ENCODE measurements at places on chromosomes 6 and 20.

DNA sequence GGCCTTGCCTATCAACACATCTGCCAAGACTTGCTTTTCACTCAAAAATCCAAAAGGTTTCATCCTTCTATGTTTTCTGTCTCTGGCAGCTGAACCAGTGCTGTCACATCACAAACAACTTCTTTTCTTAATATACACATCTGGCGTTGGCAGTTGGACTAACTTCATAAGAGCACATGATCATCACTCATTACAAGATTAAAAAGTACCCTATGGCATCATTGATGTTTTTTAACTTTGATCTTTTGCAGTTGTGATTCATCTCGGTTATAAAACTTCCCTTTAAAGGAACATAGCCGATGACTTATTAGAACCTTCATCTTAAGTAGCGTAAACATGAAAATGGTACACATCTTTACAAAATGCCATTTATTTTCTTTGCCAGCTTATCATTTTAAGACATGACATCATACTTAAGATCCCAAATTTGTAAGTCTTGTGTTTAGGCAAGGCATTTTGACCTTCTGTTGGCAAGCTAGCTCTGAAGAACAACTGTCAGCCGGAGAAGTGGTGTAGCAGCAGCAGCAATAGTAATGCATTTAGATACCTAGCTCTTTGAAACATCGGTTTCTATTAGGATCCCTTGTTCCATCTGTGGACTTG is 64.2 kb upstream of the SUPT3H start:
- no peak for DNase-seq

GRCh38 chr6:35808688-35809087 is 3.5 kb downstream of the LHFPL5 start:
- no peak for DNase-seq

GRCh38 chr20:31823360-31824124 is 4.4 kb downstream of the MYLK2 start:
- DNase-seq, result no peak

DNA sequence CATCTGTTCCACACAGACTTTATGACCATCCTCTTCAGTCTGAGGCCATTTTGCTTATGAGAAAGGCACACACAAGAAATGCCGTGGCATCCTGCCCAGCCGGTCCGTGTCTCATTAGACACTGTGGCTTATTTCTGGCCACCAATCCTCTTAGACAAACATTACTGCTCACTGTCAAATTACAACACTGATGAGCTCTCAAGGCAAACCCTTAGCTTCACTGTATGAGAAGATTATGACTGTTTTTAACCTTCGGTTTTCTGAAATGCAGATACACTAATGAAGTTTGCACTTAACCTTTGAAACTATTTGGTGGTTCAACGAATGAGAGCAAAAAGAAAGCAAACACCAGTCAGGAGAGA is 50.5 kb upstream of the DST start:
- no peak for DNase-seq

GRCh38 chr6:42255050-42255449 is 37.4 kb upstream of the MRPS10 start:
- no peak for DNase-seq

- DNase-seq, result no peak
Observed at GRCh38 chr6:113488061-113488460, 369.1 kb upstream of the MARCKS start.

DNA sequence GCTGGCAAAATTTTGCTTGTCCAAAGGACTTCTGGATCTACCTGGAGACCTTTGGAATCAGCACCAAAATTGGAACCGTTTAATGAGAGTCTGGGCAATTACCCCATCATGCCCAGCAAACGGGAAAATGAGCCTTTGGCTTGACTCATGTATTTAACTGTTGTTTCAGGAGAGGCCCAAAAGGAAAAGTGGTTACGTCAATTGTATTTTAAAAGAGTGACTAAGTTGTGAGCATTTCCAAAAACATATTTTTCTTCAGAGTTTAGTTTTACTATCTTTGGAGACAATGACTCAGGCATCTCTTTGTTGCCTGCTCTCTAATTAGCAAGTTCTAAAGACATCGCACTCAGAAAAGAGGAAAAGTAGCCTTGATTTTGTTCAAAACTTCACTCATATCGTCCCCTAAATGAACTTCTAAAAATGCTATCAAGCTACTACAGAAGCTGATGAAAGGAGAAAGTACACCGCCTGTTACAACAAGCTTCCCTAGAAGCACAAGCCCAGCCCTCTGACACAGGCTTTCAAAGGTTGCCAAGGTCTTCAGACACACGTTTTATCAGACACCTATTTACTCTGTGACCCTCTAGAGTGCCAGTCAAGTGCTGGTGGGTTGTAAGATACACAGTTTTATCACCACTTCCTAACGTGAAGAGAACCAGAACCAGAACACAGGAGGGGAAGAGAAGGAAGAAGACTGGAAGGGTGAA is 146.2 kb downstream of the TBX18 start:
- no peak for DNase-seq

DNA sequence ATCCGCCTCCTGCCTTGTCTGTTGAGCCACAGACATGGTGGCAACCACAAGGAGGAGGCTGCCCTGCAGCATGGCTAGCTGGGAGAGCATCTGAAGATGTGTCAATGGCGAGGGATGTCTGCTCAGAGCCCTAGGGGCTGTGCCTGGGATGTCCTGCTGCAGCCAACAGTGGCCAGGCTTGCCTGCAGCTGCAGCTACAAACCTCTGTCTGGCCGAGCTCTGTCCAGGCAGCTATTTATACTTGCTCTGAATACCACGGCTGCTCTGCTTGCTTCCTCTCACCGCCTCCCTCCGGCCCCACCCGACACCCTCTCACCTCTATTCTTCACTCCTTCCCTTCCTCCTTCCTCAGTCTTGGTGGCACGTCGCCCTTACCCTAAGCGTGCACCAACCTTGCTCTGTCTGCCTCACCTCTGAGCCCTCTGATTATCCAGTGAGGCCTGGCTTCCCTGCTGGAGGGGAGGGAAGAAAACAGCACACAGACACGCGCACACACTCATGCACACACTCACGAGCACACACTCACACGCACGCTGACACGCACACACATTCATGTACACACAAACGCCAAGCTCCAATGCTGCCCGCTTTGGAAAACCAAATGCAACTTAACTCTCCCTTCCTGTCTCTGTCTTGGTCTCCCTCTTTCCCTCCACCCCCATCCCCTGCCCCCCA is at the start of gene ANGPT4:
Gene ANGPT4 (minus strand): TSS at position 210 of the 675 bp plus-strand sequence. CDS start 120 bp downstream, at position 90.
- no peak for DNase-seq

- DNase-seq, result peak; percentile 71
Observed at GRCh38 chr6:31568537-31568961, 3.5 kb upstream of the LTA start.

GRCh38 chr6:24004062-24004461 is 122.0 kb upstream of the NRSN1 start:
- DNase-seq, result no peak

GRCh38 chr6:147709396-147710272 is 201.1 kb downstream of the SAMD5 start:
- no peak for DNase-seq

DNA sequence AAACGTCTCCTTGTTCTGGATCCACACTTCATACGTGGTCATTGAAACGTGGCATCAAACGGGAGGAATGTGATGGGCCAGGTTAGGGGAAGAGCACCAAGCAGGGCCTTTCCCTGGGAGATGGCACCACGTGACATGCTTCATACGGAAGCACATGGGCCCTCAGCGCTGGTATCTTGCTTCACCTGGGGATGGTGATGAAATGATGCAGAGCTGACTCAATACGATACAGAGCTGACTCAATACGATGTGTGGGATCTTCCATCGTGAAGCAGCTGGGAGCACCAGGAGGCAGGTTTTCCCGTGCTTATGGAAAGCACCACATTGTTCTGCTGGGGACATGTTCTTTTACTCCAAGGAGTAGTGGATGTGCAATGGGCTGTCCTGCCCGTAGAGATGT is 22.5 kb upstream of the TAGAP start:
- no peak for DNase-seq

DNA sequence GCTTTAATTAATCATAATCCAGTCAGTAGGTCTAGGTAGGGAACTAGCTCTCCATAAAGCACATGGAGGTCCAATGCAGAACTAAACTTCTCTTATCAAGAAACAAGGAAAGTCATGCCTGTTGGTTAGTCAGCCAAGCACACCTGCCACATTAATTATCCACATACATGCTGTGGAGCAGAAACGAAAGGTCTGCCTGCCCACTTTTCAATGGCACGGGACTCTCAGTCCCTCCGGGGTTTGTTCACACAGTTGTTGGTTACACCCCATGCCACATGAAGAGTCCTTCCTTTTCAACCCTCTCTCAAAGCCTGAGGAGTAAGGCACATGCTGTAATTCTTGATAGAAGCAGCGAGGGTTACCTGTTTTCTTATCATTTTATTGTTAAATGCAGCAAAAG is 1096.4 kb upstream of the MAP3K7 start:
- no peak for DNase-seq

DNA sequence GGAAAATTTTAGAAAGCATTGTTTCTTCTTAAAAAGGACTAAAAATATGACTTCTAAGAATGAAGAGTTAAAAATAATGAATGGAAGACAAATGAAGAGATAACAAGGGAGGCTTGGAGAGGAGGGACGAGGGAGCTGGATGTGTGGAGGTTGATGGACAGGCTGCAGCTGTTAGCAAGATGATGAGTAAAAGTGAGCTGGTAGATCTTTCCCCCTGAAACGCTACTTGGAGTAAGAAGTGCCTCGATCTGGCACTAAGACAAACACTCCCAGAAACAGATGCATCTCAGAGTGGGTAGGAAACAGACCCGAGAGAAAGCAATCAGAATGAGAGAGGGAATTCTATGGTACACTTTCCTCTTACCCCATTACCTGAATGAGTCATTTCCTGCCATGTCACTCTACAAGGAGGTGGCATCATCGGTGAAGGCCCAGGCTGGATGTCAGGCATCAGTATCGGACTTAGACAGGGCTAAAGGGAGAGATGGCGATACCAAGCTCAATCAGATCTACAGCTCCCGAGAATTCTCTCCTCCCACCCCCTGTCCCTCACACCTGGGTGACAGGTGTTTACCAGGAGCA is 154.1 kb upstream of the BMP2 start:
- no peak for DNase-seq

DNA sequence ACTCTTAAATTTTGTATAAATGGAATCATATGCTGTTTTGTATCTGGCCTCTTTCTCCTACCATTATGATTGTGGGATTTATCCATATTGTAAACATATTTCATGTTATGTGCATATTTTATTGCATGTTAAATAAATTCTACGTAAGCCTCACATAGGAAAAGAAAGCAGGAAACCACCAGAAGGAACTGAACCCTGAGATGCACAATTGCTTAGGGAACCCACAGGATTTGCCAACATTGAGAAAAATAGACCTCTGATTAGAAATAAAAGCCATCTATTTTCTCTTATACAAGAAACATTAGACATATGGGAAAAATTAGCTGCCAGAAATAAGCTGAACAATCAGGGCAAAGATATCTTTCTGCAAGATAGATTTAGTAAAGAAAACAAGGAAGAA is 111.2 kb upstream of the CARMIL1 start:
- no peak for DNase-seq

- no peak for DNase-seq
Observed at GRCh38 chr6:134707342-134708031, 242.4 kb downstream of the ALDH8A1 start.

- no peak for DNase-seq
Observed at GRCh38 chr6:148840256-148840655, 93.4 kb downstream of the UST start.

DNA sequence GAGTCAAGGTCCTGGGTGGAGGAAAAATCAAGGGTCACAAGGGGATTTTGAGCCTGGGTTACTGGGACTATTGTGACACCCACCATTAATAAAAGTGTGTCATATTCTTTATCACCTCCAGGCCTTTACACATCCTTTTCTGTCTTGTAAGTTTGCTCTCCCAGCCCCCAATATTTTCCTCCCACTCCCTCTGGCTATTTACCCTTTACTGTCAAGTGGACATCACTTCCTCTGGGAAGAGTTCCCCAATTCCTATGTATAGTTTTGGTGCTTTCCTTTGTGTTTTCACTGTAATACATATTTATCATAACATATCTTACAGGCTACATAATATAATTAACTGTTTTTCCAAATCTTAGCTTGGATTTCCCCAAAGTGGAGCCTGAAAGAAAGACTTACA is 36.3 kb downstream of the MARCKS start:
- DNase-seq, result no peak

DNA sequence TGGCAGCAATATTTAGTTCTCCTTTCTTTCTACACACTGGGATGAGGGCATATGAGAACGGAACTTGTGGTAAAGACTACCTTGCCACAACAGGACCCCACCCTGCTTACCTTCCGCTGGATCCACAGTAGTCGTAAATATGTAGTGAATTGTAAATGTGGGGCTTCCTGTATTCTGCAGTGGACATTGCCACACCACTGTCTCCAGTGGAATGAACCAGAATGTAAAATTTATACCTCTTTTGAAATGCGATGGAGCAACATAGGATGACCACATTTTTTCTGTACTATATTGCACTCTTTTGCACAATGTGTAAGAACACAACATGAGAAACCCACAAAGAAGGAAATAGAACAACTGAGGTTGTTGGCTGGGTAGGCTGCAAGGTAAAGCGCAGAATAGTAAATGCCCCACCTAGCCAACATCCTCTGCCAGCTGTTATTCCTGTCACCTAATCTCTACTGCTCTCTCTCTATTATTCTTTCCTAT is 16.1 kb upstream of the RIPOR2 start:
- DNase-seq, result no peak

DNA sequence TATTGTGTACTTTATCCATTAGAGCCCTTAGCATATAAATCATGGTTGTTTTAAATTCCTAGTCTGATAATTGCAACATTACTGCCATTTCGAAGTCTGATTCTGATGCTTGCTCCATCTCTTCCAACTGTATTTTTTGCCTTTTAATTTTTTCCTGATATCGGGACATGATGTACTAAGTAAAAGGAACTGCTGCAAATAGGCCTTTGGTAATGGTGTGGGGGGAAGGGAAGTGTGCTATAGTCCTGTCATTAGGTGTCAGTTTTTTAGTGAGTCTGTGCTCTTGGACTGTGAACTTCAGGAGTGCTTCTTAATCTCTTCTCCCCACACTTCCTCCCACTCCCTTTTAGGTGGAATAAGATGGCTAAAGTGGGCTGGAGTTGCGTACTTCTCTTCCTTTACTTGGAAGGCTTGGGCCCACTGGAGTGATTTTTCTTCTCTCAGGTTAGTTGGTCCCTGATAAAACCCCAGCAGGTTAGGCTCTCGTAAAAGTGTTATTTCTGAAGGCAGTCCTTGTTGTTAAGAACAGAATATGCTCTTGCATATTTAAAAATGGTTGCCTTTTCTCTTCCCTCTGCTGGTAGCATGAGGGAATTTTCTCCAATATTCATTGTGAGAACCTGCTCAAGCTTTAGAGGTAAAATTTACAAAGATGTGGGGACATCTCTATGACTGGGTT is 18.1 kb downstream of the STXBP5 start:
- no peak for DNase-seq

- DNase-seq, result peak; percentile 12
Observed at GRCh38 chr6:130229645-130230044, 6.9 kb upstream of the SAMD3 start.

Data from T-helper 1 cell (primary cell).